ENCODE measurements at places on chromosomes 16 and 17.

- DNase-seq, result no peak
These were observed 22.5 kb downstream of the MYH10 start for GRCh38 chr17:8608001-8608400.

DNA sequence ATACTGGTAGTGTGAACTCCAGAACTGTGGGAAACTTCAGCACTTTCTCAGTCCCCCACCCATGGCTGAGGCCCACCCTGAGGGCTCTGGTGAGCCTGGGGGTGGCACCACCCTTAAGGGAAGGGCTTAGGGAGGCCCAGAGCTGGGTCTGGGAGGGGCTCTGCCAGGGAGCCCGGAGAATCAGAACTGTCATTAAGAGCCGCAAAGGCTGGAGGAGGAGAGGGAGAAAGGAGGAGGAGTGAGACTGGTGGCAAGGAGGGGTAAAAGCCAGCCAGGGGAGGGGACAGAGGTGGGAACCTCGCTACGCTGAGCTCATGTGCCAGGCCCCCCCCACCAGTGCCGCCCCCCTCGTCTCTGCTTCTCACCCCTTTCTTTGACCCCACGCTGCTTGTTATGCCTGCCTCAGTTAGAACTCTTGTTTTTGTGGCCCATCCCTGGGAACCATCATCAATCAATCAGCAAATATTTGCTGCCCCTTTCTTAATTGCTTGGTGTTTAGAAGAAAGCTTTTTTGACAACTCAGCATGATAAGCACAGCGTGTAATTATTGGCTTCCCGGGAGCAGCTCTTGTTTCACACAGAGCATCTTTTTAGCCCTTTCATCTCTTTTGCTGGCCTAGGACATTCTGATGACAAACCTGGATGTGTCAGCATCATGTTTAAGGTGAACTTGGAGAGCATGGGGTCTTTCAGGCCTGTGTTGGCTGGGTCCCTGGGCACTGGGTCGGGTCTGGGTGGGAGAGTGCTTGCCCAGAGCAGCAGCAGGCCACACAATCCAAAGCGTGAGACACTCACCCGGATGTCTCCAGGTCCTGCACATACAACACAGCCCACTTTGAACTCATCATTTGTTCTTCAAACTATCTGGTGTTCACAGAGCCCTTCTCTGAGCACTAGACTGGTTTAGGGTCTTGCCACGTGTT lies 77.7 kb downstream of the NETO2 start:
- DNase-seq, result no peak

DNA sequence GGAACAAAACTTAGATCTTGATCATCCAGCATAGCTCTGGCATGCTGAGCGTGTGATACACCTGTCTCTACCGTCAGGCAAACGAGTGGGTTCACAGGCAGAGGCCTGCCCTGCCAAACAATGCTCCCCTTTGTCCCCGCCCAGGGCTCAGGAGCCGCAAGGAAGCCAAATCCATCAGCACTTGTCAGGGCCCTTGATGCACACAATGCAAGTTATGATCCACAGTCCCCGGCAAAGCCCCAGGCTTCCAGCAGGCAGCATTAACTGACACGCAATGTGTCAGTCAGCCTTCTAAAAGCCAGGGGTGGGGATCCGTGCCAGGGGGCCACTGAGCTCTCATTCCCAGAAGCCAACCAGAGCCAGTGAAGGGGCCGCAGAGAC lies 460.9 kb downstream of the SLC39A11 start:
- no peak for DNase-seq

GRCh38 chr17:43631429-43631828 lies 30.3 kb downstream of the MEOX1 start:
- DNase-seq, result no peak

DNA sequence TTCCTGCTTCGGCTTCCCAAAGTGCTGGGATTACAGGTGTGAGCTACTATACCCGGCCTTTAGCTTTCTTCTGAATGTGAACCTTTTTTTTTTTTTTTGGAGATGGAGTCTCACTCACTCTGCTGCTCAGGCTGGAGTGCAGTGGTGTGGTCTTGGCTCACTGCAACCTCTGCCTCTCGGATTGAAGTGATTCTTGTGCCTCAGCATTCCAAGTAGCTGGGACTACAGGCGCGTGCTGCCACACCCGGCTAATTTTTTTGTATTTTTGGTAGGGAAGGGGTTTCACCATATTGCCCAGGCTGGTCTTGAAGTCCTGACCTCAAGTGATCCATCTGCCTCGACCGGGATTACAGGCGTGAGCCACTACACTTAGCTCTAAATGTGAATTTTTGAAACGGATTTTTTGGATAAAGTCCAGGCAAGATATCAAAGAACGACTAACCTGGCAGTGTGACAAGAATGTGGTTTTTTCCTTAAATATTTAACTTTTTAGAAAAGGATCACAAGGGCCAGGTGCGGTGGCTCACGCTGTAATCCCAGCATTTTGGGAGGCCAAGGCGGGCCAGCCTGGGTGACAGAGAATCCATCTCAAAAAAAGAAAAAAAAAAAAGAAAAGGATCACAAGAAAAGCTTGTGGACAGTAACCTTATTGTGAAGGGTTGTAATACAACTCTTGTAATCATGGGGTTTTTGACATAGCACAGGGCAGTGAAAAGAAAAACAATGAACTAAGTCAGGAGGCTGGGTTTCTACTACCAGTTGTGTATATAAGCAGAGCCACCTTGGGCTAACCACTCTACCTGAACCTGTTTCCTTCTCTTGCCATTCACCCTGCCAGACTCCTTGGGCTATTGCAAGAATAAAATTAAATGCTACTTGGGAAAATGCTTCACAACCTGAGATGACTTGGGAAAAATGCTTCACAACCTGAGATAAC lies 6.2 kb downstream of the BRCA1 start:
- no peak for DNase-seq

Measured in KG1 (cell line).